ENCODE measurements at places on chromosomes 16 and 17. TPM values are rescaled to one million over a fixed set of nuclear protein-coding genes. Genes with fewer than 3 reads are reported as not detected.

- DNase-seq, result no peak
These were observed 24.7 kb downstream of the DNAI2 start for GRCh38 chr17:74298778-74299177.

GRCh38 chr17:80724775-80725266 lies 180.2 kb downstream of the RPTOR start:
- no peak for DNase-seq

- DNase-seq, result no peak
These were observed 525.2 kb upstream of the PSMD7 start for GRCh38 chr16:73771196-73772064.

DNA sequence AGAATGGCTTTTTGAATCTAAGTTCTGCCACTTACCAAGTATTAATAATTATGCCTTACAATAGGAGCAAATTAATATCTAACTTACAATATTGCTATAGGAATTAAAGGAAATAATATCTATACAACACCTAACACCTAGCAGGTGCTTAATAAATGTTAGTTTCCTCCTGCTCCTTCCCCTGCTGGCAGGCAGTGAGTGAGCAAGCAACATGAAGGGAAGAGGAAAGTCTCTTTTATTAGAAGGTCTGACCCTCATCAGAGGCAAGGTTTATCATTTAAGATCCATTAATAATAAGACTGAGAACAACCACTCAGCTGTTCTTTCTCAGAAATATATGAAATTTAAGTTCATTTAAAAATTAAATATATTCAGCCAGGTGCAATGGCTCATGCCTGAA lies 6.7 kb upstream of the DYNC1LI2 start:
- DNase-seq, result no peak

Gene ABCA10
- 2.6 TPM for total RNA-seq

Gene POLDIP2
- 24.6 TPM for total RNA-seq

Gene PRRT2
- 2.0 TPM for total RNA-seq

Measured in T-helper 17 cell (primary cell).